ENCODE measurements at places on chromosomes 1 and 21. TPM values are rescaled to one million over a fixed set of nuclear protein-coding genes. Genes with fewer than 3 reads are reported as not detected.

PLEKHN1 gene
- 5.5 TPM for total RNA-seq

LYPLA2 gene
- total RNA-seq: 149 TPM

NR0B2 gene
- total RNA-seq: not detected

OR2L5 gene
- not detected for total RNA-seq

CFAP126 gene
- not detected for total RNA-seq

PRCC gene
- total RNA-seq: 43.4 TPM

SH2D2A gene
- total RNA-seq: 2.3 TPM

GBP7 gene
- total RNA-seq: not detected

LCE4A gene
- not detected for total RNA-seq

TMEM240 gene
- total RNA-seq: 1.8 TPM

CDC73 gene
- 8.2 TPM for total RNA-seq

BARHL2 gene
- total RNA-seq: not detected

PGLYRP3 gene
- total RNA-seq: not detected
